Activated CD8-positive, alpha-beta memory T cell treated with anti-CD3 and anti-CD28 coated beads for 4 hours (primary cell): ENCODE measurements at places on chromosomes 16 and 17.

DNA sequence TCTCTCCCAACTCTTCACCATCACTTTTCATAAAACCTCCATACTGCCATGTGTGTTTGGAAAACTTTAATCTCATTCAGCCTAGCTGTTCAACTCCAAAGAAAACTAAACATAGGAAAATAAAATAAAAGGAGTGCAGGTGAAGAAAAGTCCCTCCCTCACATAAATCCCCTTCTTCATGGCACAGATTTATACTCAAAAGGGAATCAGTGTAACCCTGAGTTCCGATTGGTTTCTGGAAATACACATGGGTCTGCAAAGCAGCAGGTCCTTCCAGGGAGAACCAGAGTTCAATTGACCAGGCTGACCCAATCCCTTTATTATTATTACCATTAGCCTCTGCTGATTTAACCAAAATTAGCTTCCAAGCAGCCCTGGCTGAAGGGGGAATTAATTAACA is 8.9 kb upstream of the HOXB2 start:
- DNase-seq: no peak

GRCh38 chr17:376936-377863 is 24.6 kb upstream of the RPH3AL start:
- no peak for DNase-seq

DNA sequence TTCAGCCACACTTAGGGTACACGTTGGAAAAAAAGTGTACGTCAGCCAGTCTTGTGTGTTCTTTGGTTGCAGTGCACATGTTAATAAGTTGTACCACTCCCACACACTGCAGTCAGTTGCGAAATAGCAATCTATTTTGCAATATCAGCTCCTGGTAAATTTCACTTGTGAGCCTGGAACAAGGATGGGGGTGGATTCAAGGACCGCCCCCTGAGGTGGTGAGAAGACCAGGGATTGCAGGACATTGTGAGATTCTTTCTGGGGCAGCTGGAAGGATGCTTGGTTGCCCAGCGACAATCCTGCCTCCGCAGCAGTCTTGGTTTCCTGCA is 78.6 kb upstream of the ZFHX3 start:
- no peak for DNase-seq

GRCh38 chr17:67238991-67239390 is 6.0 kb downstream of the HELZ start:
- no peak for DNase-seq

GRCh38 chr17:77649717-77650211 is 308.7 kb upstream of the TNRC6C start:
- no peak for DNase-seq
